ENCODE measurements at places on chromosomes 7 and 10.

- DNase-seq: no peak
Measured at GRCh38 chr10:55233090-55233489, 432.1 kb upstream of the PCDH15 start.

GRCh38 chr7:31811650-31812461, 124.8 kb downstream of the PPP1R17 start:
- peak; percentile 70 for DNase-seq

DNA sequence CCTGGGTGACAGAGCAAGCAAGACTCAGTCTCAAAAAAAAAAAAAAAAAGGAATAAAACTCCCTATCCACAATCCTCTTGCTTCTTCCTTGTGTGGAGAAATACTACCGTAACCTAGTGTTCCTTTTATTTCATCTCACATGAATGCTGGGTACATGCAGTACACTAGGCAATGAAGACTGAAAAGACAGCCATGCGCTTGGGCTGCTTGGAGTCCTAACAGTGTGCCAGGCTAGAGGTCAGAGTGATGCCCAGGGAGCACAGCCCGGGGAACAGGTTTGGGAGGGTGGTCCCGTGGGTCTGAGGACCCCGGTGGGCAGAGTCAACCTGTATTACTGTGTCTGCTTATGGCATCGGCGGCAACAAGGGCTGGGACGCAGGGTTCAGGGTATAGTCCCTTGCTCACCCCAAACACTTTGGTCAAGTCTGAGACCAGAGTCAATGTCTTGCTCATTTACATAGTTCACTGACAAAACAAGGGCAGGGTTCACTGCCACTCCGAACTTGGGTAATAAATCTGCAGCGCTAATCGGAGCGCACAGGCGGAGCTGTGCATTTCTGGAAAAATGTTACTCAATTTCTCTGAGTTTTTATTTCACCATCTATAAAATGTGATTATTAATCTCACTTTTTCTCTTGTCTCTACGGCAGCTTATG, 118.0 kb downstream of the CLEC2L start:
- no peak for DNase-seq

DNA sequence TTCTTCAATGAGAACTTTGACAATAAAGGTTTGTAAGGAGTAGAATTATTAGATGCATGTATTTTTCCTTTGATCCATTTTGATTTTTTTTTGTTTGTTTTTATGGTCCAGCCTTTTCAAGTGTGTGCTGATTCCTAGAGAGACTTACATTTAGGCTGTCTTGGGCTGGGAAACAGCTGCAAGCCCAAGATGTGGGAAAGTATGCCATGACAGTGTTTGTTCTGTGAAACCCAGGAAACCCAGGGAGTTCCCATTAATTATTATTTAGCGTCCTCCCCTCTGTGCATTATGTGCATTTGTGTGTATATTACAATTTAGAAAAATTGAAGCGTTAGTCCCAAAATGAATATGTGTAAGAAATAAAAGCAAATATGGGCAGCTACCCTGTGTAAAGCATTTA, 216.7 kb downstream of the ABCA13 start:
- no peak for DNase-seq

DNA sequence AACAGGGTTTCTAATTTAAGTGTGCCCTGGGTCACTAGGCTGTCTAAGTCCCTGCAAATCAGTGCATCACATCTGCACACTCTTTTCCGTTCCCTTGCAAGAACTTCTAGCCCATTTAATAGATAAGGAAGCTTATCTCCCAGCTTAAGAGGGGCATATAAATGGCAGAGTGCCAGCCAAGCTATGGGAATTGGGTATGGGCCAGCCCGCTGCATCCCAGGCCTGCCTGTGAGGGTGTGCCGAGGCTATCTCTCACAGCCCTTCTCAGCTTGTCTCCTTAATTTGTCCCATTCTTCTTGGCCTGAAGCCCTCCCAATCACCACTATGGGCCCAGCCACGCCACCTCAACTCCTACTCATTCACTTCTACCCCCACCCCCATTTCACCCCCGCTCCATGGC, 14.7 kb downstream of the AQP1 start:
- DNase-seq: no peak

- DNase-seq: no peak
Measured at GRCh38 chr7:95525503-95525902, 39.8 kb downstream of the ASB4 start.

GRCh38 chr10:17290226-17290625, 62.2 kb downstream of the VIM start:
- DNase-seq: no peak

DNA sequence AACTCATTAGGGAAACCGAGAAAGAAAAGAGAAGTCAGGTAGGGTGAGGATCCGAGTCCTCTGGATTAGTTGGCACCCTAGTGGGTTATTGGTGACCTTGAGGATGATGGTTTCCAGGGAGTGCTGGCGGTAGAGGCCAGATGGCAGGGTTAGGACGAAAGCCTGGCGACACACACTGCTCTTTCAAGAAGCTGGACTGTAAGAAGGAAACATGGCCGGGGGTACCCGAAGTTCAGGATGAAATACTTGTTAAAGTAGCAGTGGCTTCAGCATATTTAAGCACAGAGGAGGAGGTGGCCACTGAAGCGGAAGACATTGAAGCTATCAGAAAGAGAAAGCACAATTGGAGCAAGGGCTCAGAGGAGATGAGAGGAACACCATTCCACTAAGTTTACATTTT, 224.6 kb downstream of the RELN start:
- DNase-seq: no peak

DNA sequence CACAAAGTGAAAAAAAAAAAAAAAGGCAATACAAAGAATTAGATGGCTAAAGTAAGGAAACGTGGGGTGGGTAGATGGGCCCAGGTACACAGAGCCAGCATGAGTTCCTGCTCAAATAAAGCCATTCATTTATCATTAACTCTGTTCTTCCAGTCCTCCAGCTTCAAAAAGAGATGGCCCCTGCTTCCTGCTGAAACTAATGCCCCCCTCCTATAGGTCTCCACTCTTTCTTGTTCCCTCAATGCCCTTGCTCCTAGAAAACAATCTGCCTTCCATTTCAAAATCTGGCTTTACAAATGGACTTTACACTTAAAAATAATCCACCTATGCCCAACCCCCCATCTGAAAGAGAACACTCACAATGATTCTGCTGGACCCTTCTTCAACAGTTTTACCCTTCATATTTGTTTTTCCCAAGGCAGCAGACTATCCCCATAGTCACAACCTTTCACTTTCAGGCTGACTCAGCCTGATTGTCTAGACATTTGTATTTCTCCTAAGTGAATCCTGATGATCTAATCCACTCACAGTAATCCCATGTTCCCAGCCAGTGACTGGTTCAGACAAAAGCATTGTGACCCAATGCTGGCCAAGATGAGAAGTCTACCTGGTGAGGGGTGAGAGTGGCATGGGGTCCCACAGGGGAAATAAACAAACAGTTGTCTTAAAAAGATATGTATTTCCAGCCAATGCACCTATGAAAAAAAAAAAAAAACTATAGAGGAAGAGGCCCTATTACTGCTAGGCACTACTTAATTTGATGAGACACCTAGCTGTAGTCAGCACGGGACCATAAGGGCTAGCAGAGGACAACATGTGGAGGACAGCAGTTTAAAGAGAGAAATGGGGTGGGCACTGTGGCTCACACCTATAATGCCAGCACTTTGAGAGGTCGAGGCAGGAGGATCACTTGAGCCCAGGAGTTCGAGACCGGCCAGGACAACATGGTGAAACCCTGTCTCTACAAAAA, 74.6 kb upstream of the GRID1 start:
- no peak for DNase-seq

GRCh38 chr10:112265745-112266144, 17.5 kb upstream of the TECTB start:
- no peak for DNase-seq

DNA sequence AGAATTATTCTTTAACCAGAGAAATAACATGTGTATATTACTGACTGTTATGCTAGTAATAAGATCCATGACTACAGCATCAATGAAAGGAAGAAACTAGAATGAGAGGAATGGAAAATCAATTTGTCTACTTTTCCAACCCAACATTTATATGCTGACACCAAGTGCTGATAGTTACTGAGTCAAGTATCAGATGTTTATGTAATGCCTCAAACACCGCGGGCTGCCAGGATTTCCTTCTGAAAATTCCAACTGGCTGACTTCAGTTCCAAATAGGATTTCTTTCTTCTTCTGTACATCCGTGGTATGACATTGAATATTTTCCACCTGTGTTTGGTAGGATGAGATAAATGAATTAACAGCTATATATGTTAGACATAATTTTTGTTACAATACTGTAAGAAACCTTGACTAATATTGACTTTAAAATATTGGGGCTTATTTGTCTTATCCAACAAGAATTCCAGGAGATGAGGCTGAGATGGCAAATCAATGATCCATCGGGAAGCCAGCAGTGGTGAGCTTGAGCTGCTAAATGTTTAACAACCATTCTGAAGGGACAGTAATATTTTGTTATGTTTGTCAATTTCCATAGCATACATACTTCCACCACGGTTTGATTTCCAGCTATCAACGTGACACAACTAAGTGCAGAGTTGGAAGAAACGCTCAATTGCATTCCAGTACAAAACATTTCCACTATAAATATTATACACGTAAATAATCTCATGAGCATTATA, 435.2 kb upstream of the AUTS2 start:
- no peak for DNase-seq

- no peak for DNase-seq
Measured at GRCh38 chr7:148708026-148708885, 9.6 kb downstream of the CUL1 start.

DNA sequence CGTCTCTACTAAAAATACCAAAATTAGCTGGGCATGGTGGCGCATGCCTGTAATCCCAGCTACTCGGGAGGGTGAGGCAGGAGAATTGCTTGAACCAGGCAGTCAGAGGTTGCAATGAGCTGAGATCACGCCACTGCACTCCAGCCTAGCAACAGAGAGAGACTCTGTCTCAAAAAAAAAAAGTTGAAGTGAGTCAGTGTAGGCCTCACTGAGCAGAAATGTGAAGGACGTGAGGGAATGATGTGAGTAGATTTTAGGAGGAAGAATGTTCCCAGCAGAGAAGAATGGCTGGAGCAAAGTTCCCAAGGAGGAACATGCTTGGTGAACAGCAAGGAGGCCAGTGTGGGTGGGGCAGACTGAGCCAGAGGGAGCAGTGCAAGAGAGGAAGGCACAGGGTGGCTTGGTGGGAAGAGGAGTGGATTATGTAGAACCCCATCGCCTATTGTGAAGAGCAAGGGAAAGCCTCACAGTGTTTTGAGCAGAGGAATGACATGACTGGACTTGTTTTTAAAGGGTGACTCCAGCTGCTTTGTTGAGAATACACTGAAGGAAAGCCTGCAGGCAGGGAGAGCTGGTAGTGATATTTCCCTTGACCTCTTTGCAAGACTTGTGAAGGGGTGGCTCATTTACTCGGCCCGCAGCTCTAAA, 708.7 kb downstream of the SUGCT start:
- DNase-seq: no peak

- no peak for DNase-seq
Measured at GRCh38 chr7:86950360-86950759, 109.1 kb downstream of the ELAPOR2 start.

GRCh38 chr10:21057989-21058388, 160.9 kb upstream of the NEBL start:
- no peak for DNase-seq

DNA sequence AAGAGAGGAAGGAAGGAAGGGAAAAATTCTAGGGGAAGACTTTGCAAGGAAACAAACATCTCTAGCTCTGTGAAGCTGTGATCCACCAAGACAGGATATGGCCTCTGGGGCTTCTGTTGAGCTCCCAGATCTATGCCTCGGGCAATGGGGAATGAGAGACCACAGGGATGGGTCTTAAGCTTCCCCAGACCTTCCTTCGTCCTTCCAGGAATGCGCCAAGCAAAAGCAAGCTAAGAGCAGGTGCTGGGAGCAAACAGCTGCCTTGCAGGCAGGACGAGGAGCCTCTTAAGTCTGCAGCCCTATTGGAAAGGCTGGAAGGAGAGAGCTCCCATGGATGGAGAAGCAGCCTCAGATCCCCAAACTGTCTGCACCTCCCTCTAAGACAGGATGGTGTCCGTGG, 21.9 kb upstream of the ELN start:
- DNase-seq: no peak

DNA sequence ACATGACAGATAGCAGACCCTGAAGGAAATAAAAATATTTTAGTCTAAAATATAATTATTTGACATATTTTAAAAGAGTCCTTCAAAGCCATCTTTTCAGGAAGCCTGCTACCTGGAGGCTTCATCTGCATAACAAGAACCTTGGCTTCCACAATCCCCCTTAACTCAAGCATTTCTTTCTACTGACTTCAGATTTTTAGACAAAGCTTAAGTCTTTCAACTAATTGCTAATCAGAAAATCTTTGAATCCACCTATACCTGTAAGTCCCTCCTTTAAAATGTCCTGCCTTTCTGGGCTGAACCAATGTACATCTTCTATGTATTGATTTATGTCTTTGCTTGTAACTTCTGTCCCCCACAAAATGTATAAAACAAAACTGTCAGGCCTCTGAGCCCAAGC, 23.5 kb upstream of the PRF1 start:
- DNase-seq: no peak

DNA sequence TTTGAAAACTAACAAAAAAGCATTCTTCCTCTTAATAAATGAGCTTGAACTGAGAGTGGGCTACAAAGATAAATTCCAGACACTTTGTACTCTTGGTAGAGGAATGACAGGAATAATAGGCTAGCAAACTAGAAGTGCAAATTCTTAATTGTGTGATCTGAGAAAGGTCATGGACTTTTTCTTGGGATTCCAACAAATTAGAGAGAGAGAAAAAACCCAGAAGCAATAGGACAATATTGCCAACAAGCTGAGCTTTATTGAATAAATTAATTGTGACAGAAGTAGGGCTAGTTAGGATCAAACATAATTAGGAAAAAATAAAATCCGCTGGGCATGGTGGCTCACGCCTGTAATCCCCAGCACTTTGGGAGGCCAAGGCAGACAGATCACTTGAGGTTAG, 41.4 kb upstream of the LAMB1 start:
- DNase-seq: no peak

DNA sequence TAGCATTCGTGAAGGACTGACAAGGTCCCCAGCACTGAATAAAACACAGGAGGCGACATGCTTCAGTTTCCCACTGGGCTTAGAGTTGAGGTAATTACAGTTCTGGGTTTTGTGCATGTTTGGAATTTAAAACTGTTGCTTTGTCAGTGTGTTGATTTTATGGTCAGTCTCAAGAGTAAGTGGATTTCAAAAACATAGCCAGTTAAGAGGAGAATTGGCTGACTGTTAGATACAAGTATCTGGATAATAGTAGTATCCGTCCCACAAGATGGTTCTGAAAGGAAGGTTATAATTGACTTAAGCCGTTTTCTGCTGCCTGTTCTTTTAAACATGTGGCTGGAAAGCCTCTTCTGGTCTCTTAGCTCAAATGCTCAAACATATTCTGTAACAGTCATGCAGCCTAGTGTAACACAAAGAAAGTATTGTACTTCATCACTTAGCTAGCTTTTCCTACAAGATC, 170.9 kb downstream of the POLR1F start:
- no peak for DNase-seq
